Right atrium auricular region (tissue), 2 donors: ENCODE measurements at places on chromosomes 5 and 9. TPM values are rescaled to one million over a fixed set of nuclear protein-coding genes. Genes with fewer than 3 reads are reported as not detected.

GRCh38 chr5:79186455-79186854 lies 49.5 kb upstream of the JMY start:
- H3K4me3 ChIP-seq = no peak overlapping the region
- H3K36me3 ChIP-seq = no peaks in the 10 kb centered on the region
- no peak for DNase-seq
- H3K27ac ChIP-seq = no peak overlapping the region
- H3K27me3 ChIP-seq = no peaks in the 10 kb centered on the region

The SUB1 gene
- total RNA-seq = 145 TPM

DNA sequence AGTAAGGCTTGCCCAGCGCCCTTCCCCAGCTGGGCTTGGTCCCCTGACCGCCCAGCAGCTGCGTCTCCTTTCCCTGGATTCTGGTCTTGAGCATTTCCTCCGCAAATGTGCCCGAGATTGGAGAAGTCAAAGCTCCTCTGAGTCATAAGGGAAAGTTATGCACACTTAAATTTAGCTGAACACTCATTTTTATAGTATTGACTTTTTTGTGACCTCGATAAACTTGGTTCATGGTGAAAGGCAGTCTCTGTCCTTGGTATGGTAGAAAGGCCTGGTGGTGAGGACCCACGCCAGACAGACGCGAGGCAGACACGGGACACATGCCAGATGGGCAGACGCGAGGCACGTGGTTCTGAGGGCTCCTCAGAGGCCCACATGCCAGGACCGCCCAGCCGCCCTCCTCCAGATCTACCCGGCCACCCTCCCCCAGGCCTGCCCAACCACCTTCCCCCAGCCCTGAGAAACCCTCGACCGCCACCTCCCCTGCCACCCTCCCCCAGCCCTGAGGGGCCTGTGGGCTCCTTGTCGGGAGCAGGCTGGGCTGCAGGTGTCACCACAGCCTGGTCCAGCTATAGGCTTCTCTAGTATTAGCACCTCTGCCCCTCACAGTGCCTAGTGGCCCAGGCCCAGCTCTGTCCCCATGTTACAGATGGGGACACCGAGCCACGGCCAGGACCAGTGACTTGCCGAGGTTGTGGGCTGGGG lies 60.9 kb upstream of the CACNA1B start:
- no peak for DNase-seq
- H3K4me3 ChIP-seq = no peak overlapping the region
- H3K27ac ChIP-seq = no peak overlapping the region
- no peaks in the 10 kb centered on the region for H3K27me3 ChIP-seq
- H3K4me1 ChIP-seq = no peaks in the 10 kb centered on the region

The ADRB2 gene
- 7.3 TPM for total RNA-seq

GRCh38 chr5:95803271-95804148 lies 19.0 kb downstream of the GLRX start:
- H3K4me1 ChIP-seq = no peaks in the 10 kb centered on the region
- H3K27me3 ChIP-seq = no peaks in the 10 kb centered on the region
- no peaks in the 10 kb centered on the region for H3K36me3 ChIP-seq
- no peak overlapping the region for H3K4me3 ChIP-seq

The GDF9 gene
- 0.22 TPM for total RNA-seq

DNA sequence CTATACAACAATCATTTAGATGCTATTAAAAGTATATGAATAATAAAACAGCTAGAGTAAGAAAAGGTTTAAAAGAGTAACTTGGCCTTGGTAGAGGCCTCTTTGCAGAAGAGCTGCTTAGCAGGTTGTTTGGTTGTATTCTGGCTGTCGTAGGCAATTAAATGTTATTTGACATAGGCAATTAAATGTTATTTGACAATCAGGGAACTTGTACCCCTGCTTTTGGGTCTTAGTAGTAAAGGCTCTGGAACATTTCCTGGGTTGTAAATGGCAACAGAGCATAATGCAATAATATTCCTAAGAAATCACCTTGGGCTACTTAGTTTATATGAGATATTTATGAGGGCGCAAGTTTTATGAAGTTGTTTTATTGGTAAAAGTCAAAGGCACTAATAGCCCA lies 84.4 kb upstream of the SLC28A3 start:
- H3K27ac ChIP-seq = no peak overlapping the region
- no peaks in the 10 kb centered on the region for H3K27me3 ChIP-seq
- no peak overlapping the region for H3K4me3 ChIP-seq
- no peaks in the 10 kb centered on the region for H3K4me1 ChIP-seq
- no peak for DNase-seq
- no peaks in the 10 kb centered on the region for H3K36me3 ChIP-seq

The RAB3C gene
- total RNA-seq = 0.07 TPM

The CBY3 gene
- total RNA-seq = not detected

- H3K27ac ChIP-seq = no peak overlapping the region
- no peak for DNase-seq
- no peak overlapping the region for H3K4me3 ChIP-seq
- H3K27me3 ChIP-seq = no peaks in the 10 kb centered on the region
Measured at GRCh38 chr5:82364497-82364896, 86.3 kb upstream of the RPS23 start.

The IER5L gene
- total RNA-seq = 5.5 TPM

- H3K27me3 ChIP-seq = no peaks in the 10 kb centered on the region
Measured at GRCh38 chr9:126367139-126367538, 40.5 kb downstream of the MVB12B start.

DNA sequence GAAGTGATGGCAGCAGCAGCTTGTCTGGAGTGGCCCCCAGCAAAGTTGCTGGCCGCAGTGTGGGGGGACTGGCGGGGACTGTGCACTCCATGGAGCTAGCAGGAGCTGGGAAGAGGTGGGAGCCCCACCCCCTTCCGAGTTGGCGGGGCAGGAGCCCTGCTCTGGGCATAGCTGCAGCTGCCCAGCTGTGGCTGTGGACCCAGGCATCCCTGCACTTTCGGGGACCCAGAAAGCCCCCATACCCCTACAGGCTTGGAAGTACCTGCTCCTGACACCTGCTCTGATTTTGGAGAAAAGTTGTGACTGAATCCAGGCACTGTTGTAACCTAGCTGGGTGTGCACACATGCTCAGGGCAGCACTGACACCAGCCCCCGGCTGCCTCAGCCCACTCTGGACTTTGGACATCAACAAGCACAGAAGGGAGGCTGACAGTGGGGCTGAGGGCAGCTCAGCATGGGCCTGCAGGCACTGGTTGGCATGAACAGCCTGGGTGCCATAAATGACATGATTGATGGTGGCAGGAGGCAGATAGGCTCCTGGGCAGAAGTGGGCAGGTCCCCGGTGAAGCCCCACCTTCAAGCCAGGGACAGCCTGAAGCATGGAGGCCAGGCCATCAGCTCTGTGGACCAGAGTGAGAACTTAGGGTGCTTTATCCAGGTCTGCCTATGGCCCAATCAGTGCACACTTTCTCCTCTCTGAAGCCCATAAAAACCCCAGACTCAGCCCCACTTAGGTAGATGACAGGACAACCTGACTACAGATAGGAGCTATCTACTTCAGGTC lies 12.6 kb downstream of the LMBRD2 start:
- peaks cover 11% of the 10 kb centered on the region for H3K36me3 ChIP-seq
- no peaks in the 10 kb centered on the region for H3K4me1 ChIP-seq
- no peaks in the 10 kb centered on the region for H3K27me3 ChIP-seq
- no peak for DNase-seq

The INSL4 gene
- total RNA-seq = not detected

The TLE1 gene
- total RNA-seq = 17.1 TPM

- no peak overlapping the region for H3K27ac ChIP-seq
- H3K4me3 ChIP-seq = no peak overlapping the region
- H3K27me3 ChIP-seq = no peaks in the 10 kb centered on the region
- no peak for DNase-seq
- H3K4me1 ChIP-seq = no peaks in the 10 kb centered on the region
Measured at GRCh38 chr5:39570403-39571027, 145.7 kb upstream of the DAB2 start.

The AJM1 gene
- 3.0 TPM for total RNA-seq

- H3K27me3 ChIP-seq = no peaks in the 10 kb centered on the region
- no peaks in the 10 kb centered on the region for H3K36me3 ChIP-seq
- no peak overlapping the region for H3K27ac ChIP-seq
- no peaks in the 10 kb centered on the region for H3K4me1 ChIP-seq
- H3K4me3 ChIP-seq = no peak overlapping the region
Measured at GRCh38 chr9:126157423-126157822, 169.2 kb upstream of the MVB12B start.

The ADAMTS12 gene
- 1.7 TPM for total RNA-seq

- no peak overlapping the region for H3K4me3 ChIP-seq
- H3K27me3 ChIP-seq = no peaks in the 10 kb centered on the region
- no peak for DNase-seq
- no peaks in the 10 kb centered on the region for H3K4me1 ChIP-seq
- no peaks in the 10 kb centered on the region for H3K36me3 ChIP-seq
Measured at GRCh38 chr9:114454652-114455051, 50.6 kb downstream of the WHRN start.

DNA sequence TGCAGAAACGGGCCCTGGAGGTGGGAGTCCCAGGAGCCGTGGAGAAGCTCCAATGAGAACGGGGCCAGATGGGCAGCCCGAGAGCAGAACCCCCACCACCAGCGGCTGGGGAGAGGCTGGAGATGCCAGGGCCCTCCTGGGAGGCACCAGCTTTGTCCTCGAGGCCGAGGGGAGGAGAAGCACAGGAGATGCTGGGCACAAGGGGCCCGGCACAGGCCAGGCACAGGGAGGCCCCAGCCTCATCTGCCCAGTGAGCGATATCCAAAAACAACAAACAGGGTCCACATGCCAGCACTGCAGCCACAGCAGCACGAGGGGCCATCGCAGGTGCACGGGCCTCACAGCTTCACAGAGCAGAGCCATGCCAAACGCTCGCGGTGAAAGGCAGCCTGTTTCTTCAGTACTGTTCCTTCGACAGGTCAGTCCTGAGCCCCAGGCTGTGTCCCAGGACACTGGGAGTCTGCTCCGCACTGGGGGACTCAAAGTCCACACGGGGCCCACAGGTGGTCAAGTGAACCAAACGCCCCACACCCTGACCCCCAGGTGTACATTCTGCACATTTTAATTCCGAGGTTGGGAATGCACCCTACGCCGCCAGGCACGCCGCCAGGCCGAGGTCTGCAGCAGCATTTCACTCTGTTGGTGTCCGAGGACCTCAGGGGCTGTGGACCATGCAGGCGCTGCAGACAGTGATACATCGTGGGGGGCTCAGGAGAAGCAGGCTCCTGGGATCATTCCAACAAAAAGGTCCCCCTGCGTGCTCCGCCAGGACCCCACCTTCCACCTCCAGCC lies 9.5 kb downstream of the LPCAT1 start:
- H3K27ac ChIP-seq = no peak overlapping the region
- no peak overlapping the region for H3K4me3 ChIP-seq
- H3K36me3 ChIP-seq = peaks cover 15% of the 10 kb centered on the region
- H3K4me1 ChIP-seq = no peaks in the 10 kb centered on the region
- DNase-seq = peak; percentile 47

DNA sequence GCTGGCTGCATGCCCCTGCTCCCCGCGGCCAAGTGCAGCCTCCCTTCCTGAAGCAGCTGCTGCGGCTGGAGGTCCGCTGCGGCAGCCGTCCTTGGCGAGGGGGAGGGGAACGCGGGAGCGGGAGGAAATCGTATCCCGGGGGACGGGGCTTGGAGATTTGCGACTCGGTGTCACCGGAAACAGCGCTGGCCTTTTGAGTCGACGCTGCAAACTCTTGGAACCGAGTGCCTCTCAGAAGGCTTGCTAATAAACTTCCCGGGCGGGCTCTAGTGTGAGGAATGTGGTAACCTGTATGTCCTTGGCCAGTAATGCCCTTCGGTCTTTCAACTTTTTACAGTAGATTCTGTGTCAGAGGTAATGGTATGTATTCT lies 82.7 kb downstream of the PTPDC1 start:
- H3K36me3 ChIP-seq = peaks cover 5% of the 10 kb centered on the region
- H3K27me3 ChIP-seq = no peaks in the 10 kb centered on the region
- no peak for DNase-seq
- peak overlapping the region; percentile 99 for H3K27ac ChIP-seq
- no peaks in the 10 kb centered on the region for H3K4me1 ChIP-seq

GRCh38 chr9:134329886-134330285 lies 3.6 kb downstream of the RXRA start:
- peaks cover 83% of the 10 kb centered on the region for H3K4me1 ChIP-seq
- peak overlapping the region; percentile 80 for H3K4me3 ChIP-seq
- H3K27me3 ChIP-seq = no peaks in the 10 kb centered on the region
- H3K36me3 ChIP-seq = no peaks in the 10 kb centered on the region

GRCh38 chr9:98665501-98665900 lies 43.2 kb downstream of the GABBR2 start:
- H3K27me3 ChIP-seq = no peaks in the 10 kb centered on the region
- H3K36me3 ChIP-seq = no peaks in the 10 kb centered on the region
- H3K27ac ChIP-seq = no peak overlapping the region
- no peak for DNase-seq
- H3K4me3 ChIP-seq = no peak overlapping the region
- H3K4me1 ChIP-seq = no peaks in the 10 kb centered on the region

- no peaks in the 10 kb centered on the region for H3K4me1 ChIP-seq
- no peak overlapping the region for H3K4me3 ChIP-seq
- DNase-seq = no peak
- H3K27ac ChIP-seq = no peak overlapping the region
Measured at GRCh38 chr5:173391031-173391430, 62.8 kb upstream of the STC2 start.

The CDC20B gene
- not detected for total RNA-seq

- no peaks in the 10 kb centered on the region for H3K4me1 ChIP-seq
- H3K27me3 ChIP-seq = no peaks in the 10 kb centered on the region
- no peak overlapping the region for H3K4me3 ChIP-seq
Measured at GRCh38 chr9:20391208-20391607, 231.1 kb downstream of the MLLT3 start.
